ENCODE measurements at places on chromosomes 1 and 21.

- no peak for DNase-seq
These were observed 43.3 kb downstream of the COQ8A start for GRCh38 chr1:226983247-226983991.

GRCh38 chr1:113924473-113924872, 4.7 kb upstream of the HIPK1 start:
- no peak for DNase-seq

- peak; percentile 33 for DNase-seq
These were observed 2.8 kb downstream of the ANKRD34A start for GRCh38 chr1:145961425-145962156.

- DNase-seq: no peak
These were observed 189.6 kb downstream of the TGFBR3 start for GRCh38 chr1:91696321-91696720.

- no peak for DNase-seq
These were observed 42.0 kb upstream of the DUSP10 start for GRCh38 chr1:221783936-221784335.

DNA sequence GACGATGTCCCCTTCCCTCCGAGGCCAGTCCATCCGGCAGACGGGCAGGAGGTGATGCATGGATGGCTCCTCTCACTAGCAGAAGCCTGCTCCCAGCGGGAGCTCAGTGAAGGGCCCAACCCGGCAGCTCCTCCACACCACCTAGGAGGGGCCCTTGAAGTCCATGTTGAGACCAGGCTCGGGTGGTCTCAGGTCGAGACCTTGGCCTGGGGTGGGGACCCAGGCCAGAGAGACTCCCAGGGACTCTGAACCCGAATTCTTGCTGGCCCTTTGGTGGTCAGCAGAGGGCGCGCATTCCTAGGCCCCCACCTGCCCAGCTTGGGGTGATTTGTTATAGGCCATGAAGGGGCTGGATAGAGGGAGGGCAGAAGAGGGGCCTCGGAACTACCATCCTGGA, 642 bp upstream of the NT5C1A start:
- DNase-seq: peak; percentile 31

GRCh38 chr1:112546076-112546475, 37.3 kb downstream of the WNT2B start:
- no peak for DNase-seq

GRCh38 chr1:60765204-60765603, 317.2 kb upstream of the NFIA start:
- peak; percentile 28 for DNase-seq

DNA sequence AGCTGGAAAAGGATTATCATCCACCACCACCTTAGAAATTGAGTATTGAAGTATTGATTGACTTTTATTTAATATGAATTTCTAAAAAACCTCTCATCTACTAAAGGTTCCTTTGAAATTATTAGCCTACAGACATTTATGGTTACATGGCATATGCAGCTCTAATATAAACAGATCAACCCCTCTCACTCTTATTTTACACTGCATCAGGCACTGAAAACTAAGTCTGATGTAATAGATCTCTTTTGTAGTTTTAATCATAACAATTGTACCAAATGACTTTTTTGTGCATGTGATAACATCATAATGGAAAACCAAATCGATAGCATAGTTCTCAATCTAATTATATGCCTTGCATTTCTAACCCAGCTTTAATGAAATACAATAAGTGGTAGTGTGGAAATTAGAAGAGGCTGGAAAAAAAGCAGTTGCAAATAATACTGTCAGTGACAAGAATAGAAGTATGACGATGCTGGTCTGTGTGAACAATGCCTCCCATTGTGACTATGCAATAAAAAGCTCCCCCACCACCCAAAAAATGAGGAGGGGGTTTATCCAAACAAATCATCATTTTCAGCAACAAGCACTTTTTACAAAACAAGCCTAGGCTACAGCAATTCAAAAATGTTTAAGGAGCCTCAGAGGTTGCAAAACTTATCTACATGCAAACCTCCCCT, 426.5 kb upstream of the NFIA start:
- no peak for DNase-seq

DNA sequence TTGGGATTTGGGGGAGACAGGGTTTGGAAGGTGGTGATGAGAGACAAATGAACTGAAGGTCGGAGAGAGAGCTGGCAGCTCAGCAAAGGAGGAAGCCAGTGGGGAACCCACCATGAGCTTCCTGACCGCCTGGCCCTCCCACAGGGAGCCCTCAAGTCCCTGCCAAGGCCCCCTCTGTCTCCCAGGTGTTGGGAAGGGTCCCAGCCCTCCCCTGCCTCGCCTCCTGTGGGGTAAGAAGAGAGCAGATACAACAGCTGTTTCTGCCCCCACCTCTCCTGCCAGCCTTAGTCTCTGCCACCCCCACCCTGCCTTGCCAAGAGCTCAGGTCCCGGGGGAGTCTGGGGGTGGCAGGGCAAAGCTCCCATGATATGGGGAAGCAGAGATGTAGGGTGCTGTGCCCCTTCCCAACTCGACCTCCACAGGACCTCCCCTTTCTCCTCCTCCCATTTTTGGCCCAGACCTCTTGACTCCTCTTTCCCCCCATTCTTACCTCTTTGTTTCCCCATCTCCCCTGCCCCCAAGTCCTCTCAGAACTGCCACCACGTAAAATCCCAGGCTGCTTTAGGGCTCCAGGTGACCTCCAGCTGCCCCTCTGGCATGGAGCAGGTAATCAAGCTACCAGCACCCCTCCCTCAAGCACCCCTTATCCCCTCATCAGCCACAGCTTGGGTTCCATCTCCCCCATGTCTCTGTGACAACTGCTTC, 556 bp downstream of the S100A1 start:
- no peak for DNase-seq

GRCh38 chr1:60895252-60895651, 187.1 kb upstream of the NFIA start:
- no peak for DNase-seq

GRCh38 chr1:111624382-111624781, 4.8 kb downstream of the RAP1A start:
- no peak for DNase-seq

GRCh38 chr1:183105449-183105848, 80.6 kb upstream of the LAMC2 start:
- no peak for DNase-seq

- DNase-seq: no peak
These were observed 56.0 kb downstream of the KANK4 start for GRCh38 chr1:62263006-62263813.

DNA sequence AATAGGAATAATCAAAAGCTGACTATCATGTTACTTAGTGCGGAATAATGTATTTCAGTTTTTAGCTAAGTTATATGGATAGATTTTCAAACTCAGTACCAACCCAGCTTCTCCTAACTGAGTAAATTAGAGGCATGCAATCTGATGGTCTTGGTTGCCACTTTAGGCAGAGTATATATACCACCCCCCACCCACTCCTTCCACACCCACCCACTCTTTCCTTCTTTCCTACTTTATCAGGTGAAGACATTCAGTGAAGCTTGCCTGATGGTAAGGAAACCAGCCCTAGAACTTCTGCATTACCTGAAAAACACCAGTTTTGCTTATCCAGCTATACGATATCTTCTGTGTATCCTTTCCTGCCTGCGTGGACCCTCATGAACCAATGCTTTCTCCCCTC, 36.3 kb downstream of the DAP3 start:
- no peak for DNase-seq

GRCh38 chr1:184840596-184840995, 85.9 kb upstream of the EDEM3 start:
- DNase-seq: no peak

GRCh38 chr1:38685388-38685787, 174.2 kb downstream of the RRAGC start:
- DNase-seq: peak; percentile 73

GRCh38 chr1:9859281-9860014, 35.7 kb upstream of the CLSTN1 start:
- no peak for DNase-seq

- no peak for DNase-seq
These were observed 54.1 kb downstream of the KLHDC7A start for GRCh38 chr1:18534810-18535205.

DNA sequence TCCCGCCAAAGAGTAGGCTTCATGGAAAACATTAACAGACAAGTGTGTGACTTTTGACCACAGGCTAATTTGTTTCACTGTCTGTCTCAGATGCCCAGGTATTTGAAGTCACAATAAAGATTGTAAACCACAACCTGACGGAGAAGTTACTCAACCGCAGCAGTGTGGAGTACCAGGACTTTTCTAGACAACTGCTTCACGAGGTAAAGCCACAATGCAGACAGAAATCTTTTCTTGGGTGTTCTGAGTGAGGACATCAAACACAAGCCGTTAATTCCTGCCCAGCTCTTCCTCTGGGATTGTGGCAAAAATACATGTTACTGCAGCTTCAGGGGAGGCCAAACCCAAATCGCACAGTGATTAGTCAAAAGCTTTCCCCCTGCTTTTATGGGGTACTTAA, 31.0 kb downstream of the UMODL1 start:
- no peak for DNase-seq

- no peak for DNase-seq
These were observed 1.2 kb upstream of the CAP1 start for GRCh38 chr1:40039245-40039756.
